ENCODE measurements at places on chromosomes 4 and X.

DNA sequence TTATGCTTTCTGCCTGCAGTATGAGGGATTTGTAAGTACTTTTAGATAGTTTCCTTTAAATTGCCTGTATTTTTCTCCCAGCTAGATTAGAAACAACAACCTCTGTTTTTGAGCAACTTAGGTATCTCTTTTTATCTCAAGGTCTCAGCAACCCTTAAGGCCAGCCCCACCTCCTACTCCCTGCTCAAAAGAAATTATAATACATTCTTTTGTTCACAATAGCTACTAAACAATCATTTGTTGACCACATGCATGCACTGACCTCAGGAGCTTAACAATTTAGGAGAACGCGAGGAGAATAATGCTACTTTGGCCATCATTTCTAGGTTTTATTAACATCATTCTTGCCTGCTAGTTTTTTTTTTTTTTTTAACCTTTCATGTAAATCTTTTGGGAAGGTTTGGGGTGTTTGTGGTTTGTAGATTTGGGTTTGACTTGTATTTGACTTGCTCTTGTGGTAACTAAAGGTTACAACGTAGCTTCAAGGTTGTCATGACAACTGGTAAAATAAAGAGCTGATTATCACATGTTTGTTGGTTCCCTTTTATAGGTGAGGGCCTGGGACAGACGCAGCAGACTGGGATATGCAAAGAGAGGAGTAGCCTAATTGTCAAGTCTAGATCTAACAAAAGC lies 145.4 kb upstream of the PLAC1 start:
- DNase-seq = no peak

GRCh38 chr4:128357286-128357685 lies 69.7 kb upstream of the PGRMC2 start:
- no peak for DNase-seq

DNA sequence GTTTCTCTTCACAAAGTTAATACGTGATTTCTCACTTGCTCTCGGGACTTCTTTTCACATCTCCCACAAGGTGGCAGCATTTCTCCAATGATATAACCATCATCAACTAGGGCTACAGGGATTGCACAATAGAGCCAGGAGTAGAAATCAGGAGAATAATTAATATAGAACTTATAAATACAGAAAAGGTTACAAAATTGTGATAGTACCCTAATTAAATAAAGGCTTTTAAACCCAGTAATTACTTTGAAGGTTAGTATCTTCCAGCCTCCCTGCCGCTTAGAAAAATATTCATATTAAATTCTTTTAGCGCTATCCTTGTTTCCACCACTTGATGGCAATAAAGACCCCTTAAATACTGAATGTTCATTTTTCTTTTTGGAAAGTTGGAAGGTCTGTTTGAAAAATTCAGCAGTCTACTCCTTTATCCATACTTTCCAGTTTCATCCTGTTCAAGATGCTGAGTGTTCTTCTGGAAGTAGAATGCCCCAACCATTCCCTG lies 65.8 kb downstream of the RASGEF1B start:
- peak; percentile 69 for DNase-seq

DNA sequence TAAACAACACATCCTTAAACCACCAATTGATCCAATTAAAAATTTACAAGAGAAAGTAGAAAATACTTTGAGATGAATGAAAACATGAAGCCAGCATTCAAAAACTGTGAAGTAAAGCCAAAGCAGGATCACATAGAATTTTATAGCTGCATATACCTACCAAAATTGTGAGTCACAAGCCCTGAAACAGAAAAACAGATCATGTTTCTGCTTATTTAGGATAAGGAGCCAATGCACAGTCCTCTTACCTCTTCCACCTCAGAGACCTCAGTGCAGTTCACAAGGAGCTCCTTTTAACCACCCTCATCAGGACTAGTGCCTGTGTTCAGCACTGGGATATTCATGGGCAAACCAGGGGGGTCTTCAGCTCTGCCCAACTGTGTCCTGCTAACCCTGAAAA lies 386.7 kb downstream of the TECRL start:
- no peak for DNase-seq

DNA sequence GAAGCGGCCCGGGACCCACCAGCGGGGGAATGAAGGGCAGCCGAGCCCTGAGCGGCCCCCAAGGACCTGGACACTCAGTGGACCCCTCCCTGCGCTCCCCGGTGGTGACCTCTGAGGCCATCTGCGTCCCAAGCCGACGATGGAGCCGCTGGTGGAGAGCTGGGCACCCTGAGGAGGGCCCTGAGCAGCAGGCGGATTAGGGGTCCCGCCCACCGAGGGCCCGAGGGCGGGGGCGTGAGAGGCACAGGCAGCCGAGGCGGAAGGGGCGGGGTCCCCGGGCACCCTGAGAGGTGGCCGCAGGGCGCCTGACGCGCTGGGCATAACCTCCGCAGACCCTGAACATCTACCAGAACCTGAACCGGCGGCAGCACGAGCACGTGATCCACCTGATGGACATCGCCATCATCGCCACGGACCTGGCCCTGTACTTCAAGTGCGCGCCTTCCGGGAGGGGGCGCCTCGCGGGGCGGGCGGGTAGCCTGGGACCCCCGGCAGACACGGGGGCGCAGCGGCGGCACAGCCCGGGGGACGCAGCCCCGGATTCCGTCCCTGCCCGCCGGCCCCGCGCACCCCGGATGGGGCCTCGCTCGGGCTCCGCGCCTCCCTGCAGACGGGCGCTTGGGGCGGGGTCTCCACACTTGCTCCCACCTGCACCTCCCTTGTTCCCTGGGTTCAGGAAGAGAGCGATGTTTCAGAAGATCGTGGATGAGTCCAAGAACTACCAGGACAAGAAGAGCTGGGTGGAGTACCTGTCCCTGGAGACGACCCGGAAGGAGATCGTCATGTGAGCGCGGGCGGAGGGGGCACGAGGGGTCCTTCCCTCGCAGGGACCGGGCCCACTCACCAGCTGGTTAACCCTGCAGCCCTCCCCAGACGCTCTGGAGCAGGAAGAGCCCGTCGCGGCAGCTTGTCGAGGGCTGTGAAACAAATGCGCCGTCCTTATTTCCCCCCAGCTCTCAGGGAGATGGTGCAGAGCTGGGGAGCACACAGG lies 10.3 kb downstream of the ATP5ME start:
- no peak for DNase-seq

All from HS-27A (cell line).